Inflammatory macrophage treated with lipopolysaccharide for 4 hours (primary cell): ENCODE measurements at places on chromosomes 7 and 10.

DNA sequence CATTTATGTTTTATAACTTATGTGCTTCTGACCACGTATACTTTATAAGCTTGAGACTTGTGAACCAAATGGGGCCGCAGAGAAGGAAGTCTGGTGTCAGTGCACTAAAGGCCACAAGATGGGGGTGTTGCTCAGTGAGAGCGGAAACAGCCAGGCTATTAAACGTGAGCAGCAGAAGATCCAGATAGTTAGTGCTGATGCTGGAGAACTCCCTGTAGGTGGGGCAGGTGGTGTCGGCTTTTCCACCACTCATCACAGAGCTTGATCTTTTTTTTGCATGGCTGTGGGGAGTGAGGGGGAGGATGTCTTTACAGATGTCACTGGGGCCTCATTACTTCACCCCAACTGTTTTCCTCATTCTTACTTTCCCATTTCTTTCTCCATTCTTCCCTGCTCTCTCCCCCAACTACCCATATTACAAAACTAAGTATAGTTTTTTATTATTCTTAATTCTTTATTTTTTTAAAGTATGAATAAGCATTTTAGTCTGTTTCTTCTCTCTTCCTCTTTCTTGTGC lies 34.7 kb downstream of the ACADSB start:
- peak; percentile 29 for DNase-seq

- no peak for DNase-seq
These were observed 675.2 kb downstream of the PHTF2 start for GRCh38 chr7:78473571-78474301.

DNA sequence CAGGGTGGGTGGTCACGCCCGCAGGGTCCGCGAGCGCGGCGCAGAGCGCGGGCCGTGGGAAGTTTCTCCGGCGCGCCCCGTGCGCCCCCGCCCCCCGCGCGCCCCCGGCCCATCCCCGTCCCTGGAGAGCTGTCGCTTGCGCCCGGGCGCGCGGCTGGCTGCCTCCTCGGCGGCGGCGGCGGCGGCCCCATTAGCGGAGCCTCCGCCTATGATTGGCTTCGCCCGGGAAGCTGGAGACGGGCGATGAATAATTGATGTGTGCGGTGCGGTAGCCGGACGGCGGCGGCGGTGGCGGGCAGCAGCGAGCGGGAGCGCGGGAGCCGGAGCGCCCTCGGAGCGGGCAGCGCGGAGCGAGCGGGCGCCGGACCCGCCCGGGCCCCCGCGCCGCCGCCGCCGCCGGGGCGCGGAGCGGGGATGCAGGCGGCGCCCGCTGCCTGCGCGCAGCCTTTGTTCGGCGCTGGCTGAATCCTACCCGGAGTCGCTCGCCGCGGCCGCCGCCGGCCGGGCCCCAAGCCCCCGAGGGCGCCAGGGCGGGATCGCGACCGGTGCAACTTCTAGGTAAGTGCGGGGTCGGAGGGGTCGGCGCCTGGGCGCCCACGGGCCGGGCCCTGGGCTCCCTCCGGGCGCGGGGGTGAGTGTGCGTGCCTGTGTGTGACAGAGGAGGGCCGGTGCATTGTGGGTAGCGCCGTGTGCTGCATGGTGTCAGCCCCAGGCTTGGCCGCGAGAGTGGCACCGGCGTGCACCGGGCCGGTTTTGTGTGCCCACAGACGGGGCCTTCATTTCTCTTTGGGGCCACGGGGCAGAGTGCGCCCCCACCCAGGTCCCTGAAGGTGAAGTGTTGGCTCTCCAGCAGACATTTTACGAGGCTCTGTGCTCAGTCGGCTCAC lies 103.8 kb upstream of the PPIF start:
- peak; percentile 50 for DNase-seq

- no peak for DNase-seq
These were observed 932.4 kb upstream of the LRRTM3 start for GRCh38 chr10:65993451-65993850.

- DNase-seq: no peak
These were observed 67.1 kb upstream of the MAGI2 start for GRCh38 chr7:79520543-79520942.

DNA sequence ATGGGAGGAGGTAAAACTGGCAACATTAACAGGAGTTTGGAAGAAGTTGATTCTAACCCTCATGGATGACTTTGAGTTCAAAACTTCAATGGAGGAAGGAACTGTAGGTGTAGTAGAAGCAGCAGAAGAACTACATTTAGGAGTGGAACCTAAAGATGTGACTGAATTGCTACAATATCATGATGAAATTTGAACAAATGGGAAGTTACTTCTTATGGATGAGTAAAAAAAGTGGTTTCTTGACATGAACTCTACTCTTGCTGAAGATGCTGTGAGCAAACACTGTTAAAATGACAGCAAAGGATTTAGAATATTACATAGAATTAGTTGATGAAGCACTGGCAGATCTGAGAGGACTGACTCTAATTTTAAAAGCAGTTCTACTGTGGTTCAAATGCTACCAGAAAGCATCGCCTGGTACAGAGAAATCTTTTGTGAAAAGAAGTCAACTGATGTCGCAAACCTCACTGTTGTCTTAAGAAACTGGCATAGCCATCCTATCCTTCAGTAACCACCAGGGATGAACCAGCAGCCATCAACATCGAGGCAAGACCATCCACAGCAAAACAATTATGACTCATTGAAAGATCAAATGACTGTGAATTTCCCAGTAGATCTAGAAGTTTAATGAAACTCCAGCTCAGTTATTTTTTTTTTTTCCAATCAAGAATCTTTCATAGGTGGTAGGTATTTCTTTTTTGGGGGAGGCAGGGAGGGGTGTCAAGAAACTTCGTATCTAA lies 20.8 kb downstream of the BRAF start:
- peak; percentile 51 for DNase-seq

DNA sequence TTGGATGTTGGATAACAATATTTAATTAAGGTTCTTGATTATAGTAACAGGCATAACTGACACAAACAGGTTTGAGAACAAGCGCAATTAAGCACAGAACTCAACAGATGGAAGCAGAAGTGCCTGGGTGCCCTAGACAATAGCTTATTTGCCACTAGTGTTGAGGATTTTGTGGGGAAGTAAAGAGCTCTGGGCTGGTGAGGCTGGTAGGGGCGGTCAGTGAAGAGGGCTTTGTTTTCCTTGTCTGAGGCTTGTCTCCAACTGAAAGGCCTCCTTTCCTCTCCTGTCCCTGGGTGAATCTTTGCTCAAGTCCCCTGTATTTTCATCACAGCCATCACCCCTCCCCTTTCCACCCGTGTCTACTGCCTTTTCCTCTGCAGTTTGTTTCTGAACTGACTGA lies 104.6 kb downstream of the KAT6B start:
- DNase-seq: no peak

DNA sequence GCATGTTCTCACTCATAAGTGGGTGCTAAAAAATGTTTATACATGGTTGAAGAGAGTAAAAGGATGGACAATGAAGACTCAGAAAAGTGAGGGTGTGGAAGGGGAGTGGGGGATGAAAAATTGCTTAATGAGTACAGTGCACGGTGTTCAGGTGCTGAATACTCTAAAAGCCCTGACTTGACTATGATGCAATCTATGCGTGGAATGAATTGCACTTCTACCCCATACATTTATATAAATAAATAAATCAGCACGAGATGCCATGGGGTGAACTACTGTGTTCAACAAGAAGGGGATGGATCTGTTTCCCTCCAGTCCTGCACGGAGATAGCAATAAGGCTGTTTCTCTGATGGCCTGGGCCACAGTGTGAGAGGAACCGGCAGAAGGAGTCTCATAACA lies 254.3 kb upstream of the LYZL1 start:
- DNase-seq: no peak

- no peak for DNase-seq
These were observed at the start of gene AQP1 for GRCh38 chr7:30911561-30911969. Gene AQP1 (plus strand): TSS chr7:30911853. CDS start chr7:30911910, 57 bp downstream.

- DNase-seq: no peak
These were observed 189.9 kb downstream of the NEBL start for GRCh38 chr10:20707251-20707650.

- no peak for DNase-seq
These were observed 42.5 kb downstream of the STK17A start for GRCh38 chr7:43625453-43625852.

GRCh38 chr7:150875791-150876190 lies 23.5 kb downstream of the AOC1 start:
- no peak for DNase-seq

- DNase-seq: no peak
These were observed 754.6 kb downstream of the REEP3 start for GRCh38 chr10:64275774-64276173.

GRCh38 chr7:66359656-66360211 lies 154.6 kb downstream of the TPST1 start:
- peak; percentile 4 for DNase-seq

DNA sequence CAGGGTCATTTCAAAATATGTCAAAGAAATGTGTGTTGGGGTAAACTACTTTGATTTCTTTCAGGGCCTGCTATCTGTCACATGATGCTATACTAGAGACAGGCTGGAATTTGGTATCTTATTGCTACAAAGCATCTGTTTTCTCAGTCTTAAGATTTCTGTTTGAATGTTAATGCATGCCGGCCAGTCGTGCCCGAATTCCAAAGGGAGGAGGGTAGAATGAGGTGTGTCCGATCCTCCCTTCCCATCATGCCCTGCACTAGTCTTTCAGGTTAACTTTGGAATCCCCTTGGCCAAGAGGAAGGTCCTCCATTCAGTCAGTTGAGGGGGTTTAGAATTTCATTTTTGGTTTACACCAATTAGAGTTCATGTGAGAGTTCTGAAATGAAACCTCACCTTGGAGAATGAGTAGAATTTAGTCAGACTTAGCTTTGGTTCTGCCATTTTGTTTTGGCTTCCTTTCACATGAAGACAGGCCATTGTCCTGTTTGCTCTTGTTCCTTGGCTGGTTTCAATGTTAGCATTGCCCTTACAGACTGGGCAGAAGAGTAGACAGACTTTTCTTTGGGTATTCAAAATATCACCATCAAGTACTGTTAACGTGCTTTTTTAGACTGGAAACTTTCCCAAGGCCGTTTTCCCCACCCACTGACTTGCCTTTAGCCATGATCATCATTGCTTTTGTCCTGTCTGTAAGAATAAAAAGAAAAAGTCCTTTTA lies 95.8 kb downstream of the CAMK1D start:
- no peak for DNase-seq

DNA sequence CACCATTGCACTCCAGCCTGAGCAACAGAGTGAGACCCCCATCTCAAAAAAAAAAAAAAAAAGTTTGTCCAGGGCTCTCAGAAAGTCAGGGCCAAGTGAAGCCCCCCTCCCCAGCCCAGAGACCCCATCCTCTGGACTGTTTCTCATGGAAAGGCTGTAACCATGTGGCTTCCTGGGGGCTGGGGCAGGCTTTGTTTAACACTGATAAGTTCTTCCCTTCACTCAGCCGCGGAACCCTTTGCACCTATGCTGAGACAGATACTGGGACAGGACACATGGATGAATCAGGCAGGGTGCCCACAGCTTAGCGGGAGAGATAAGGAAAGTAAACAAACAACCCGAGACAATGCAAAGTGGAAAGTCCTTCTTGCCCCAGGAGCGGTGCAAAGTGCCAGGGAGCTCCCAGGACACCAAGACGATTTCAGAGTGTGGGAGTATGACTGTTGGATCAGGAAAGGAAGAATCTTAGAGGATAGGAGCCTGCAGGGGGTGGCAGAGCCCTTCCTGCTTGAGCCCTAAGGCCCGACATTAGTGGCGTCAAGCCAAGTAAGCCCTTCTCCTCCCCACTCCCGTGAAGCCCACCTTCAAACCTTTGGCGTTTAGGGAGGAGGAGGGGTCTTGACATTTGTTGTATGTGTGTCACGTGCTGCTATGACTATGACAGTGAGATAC lies 11.6 kb downstream of the MLXIPL start:
- peak; percentile 31 for DNase-seq

DNA sequence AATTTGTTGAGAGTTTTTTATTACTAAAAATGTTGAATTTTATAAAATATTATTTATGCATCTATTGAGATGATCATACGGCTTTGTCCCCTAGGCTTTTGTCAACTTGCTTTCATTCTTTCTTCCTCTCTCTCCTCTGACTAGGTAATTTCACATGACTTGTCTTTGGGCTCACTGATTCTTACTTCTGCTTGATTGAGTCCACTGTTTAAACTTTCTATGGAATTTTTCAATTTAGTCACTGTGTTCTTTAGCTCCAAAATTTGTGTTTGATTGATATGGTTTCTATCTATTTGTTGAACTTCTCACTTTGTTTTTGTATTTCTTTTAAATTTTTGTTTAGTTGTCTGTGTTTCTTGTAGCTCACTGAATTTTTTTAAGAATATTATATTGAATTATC lies 65.9 kb upstream of the PTPRZ1 start:
- no peak for DNase-seq

GRCh38 chr7:47080816-47081215 lies 501.1 kb downstream of the TNS3 start:
- DNase-seq: no peak

- no peak for DNase-seq
These were observed 11.0 kb downstream of the FLNC start for GRCh38 chr7:128841171-128841690.
